ENCODE measurements at places on chromosomes 7 and 10.

GRCh38 chr7:75943864-75944263 is 28.9 kb downstream of the POR start:
- DNase-seq, result no peak

- DNase-seq, result no peak
Observed at GRCh38 chr7:101947899-101948298, 130.5 kb downstream of the CUX1 start.

DNA sequence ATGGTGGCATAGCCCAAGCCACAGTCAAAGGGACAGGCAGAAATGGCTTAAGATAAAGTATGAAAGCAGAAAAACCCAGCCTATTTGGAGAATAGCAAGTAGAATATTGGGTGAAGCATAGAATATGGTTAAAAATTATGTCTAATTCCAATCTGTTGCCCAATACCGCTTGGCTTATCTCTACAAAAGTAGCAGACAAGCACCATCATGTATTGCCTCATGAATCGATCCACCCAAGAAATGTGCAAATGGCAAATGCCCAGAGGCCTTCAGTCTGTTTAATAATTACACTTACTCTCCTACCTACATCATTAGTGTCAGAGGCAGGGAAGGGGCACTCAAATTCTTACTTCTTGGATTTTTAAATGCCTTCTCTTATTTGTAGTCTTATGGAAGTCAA is 130.9 kb upstream of the ADAM12 start:
- no peak for DNase-seq

- no peak for DNase-seq
Observed at GRCh38 chr7:127411176-127411575, 18.7 kb upstream of the ZNF800 start.

- no peak for DNase-seq
Observed at GRCh38 chr7:87144173-87144657, 8.0 kb upstream of the DMTF1 start.

DNA sequence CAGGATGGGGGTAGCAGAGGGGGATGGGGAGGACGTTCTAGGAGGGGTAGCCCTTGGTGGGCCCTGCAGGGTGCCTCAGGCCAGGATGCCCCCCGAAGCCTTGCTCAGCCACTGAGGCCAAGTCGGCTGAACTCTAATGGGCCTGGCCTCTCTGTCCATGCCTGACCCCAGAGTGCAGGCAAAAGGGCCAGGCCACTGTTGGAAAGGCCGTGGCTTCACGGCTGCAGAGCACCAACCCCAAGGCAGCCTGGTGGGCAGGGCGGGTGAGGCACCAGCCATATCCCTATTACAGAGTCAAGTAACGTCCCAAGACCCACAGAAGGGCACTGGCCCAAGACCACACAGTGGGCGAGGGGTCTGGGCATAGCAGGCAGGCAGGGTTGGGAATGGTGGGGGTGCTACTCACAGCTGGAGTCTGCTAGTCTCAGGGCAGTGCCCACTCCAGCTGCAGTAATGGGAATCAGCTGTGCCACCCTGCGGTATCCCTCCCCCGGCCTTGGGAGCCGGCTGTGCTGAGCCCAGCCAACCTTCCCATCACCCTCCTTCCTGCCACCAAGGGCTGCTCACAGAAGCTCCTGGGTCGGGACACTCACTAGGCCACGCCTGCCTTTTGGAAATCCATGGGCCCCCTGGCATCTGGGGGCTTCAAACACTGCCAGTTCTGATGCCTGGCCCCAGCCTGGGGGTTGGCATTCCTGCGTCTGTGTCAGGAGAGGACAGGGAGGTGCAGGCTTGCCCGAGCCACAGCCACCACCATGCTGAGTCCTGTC is 4.0 kb upstream of the LFNG start:
- no peak for DNase-seq
